NCI-H2107 (cell line): ENCODE measurements at places on chromosomes 3 and 15.
A peak's percentile ranks its signal among the peaks of the same experiment; 100 is the strongest.

- no peak for DNase-seq
Measured at GRCh38 chr3:31762097-31762764, 218.8 kb downstream of the OSBPL10 start.

GRCh38 chr15:45458746-45459403 is 63.7 kb downstream of the SLC30A4 start:
- DNase-seq, result peak; percentile 13

GRCh38 chr3:155737844-155738460 is 6.9 kb downstream of the PLCH1 start:
- no peak for DNase-seq

DNA sequence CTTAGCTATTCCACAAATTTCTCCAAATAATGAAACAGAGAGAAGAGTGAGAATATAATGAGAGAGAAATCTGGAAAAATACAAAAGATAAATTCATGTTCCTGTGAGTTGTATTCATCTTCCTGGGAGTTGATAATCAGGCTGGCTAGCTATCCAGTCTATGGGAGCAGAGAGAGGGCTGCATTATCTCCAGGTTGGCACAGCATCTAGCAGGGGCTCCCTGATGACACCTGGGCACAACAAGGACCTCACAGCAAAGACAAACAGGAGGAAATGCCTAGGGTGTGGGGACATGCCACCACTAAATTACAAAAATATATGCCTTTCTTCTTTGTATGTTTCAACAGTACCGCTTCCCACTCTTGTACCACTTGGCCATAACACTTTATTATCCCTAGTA is 1.9 kb downstream of the EHD4 start:
- no peak for DNase-seq

DNA sequence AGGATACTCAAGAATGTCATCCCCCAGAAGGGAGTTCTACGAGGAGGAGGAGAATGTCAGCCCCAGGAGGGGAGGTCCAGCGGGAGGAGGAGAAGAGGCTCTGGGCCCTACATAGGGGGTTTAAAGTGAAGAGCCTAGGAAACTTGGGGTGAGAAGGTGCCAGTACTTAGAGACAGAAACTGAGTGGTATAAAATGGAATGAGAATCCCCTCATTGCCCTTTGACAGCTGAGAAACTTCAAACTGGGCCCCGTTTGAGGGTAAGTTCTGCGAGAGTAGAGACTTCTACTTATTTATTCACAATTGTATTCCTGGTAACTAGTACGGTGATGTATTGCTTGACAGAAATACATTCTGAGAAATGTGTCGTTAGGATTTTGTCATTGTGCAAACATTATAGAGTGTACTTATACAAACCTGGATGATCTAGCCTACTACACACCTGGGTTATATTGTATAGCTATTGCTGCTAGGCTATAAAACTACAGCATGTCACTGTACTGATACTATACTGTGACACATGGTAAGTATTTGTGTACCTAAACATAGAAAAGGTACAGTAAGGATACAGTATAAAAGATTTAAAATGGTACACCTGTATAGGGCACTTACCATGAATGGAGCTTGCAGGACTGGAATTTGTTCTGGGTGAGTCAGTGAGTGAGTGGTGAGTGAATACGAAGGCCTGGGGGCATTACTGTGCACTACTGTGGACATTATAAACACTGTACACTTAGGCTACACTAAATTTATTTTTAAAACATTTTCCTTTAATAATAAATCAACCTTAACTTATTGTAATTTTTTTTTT is 62.0 kb downstream of the TSC22D2 start:
- DNase-seq, result no peak
